ENCODE measurements at places on chromosomes 5 and 9.
A peak's percentile ranks its signal among the peaks of the same experiment; 100 is the strongest.

DNA sequence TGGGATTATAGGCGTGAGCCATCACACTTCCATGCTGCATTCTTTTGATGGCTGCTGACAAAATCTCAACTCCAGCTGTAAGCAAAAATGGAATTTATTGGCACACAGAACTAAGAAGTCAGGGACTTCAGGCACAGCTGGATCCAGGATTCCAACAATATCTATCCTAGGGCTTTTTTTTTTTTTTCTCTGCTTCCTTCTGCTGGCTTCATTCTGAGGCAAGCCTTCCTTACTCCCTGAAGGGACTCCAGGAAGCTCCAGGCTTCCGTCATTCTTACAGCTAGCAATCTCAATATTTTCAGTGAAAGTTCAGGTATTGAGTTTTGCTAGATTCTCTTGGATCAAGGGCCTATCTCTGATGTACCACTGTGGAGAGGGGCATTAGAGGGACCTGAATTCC lies 66.1 kb downstream of the GALNT12 start:
- no peak for DNase-seq

- no peak for DNase-seq
Observed at GRCh38 chr5:7852542-7852941, 1.6 kb upstream of the CFAP90 start.

GRCh38 chr9:99105152-99106043 lies 485 bp downstream of the TGFBR1 start:
- peak; percentile 93 for DNase-seq

- no peak for DNase-seq
Observed at GRCh38 chr9:120857481-120857880, 14.8 kb upstream of the PSMD5 start.

GRCh38 chr5:15522187-15522520 lies 22.2 kb downstream of the FBXL7 start:
- DNase-seq = no peak

DNA sequence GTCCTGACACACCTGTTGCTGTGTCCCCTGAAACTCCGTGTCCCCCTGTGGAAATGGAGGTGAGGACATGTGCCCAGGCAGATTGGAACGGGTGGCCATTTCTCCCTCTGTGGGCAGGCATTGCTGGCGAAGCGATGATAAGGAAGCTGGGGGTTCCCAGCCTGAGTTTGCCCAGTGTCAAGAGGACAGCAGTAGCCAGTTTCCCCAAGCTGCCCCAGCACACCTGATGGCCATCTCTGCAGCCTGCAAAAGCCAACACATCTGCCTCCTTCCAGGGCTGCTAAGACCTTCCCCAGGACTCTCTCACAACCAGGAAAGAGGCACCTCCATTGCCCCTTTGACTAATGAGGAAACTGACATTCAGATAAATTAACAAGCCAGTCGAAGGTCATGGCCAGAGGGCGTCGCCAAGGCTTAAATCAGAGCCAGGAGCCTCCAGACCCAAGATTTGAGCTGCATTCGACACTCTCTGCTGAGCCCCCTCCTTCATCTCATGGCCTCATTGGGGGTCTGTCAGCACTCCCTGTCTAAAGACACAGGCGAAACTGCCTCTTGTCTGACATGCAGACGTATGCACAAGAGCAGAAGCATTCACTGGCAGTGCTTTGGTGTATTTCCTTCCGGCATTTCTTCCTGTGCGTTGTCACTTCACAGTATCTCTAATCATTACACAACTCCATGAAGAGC lies 10.4 kb upstream of the WNK2 start:
- DNase-seq = no peak

DNA sequence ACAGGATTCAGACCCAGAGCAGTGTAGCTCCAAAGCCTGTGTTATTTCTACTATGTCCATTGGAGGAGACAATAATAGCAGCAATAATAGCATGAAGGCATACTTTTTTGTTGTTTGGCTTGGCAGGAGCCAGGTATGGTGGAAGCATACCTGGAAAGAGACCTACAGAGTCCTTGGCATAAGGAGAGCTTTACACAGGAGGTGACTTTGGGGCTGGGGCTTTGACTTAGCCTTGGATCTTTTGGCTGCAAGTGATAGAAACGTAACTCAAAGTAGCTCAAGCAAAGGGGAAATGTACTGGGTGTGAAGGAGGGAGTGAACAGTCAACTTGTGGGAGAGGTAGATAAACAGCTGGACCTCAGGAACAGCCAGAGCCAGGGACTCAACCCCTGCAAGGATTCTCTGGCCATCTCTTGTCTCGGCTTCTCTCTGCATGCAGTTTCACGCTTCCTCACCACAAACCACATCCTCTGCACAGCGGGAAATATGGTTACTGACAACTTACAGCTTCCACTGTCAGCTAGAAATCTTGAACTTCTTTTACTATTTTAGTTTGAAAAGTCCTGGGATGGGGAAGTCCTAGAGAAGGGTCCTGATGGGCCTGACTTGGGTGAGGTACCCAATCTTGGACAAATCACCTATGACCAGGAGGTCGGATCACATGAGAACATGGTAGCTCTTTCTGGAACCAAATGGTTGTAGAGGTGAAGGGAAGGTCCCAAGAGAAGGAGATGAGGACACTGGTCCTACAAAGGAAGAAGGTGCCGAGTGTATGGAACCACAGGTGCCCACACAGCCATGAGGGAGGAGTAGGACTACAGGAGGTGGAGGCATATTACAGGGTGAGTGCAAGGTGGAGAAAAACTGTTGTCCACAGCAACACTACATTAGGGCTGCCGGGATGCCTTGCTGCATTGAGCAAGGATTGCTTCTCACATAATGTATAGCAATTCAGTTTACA lies 47.0 kb upstream of the TGFBR1 start:
- peak; percentile 54 for DNase-seq

DNA sequence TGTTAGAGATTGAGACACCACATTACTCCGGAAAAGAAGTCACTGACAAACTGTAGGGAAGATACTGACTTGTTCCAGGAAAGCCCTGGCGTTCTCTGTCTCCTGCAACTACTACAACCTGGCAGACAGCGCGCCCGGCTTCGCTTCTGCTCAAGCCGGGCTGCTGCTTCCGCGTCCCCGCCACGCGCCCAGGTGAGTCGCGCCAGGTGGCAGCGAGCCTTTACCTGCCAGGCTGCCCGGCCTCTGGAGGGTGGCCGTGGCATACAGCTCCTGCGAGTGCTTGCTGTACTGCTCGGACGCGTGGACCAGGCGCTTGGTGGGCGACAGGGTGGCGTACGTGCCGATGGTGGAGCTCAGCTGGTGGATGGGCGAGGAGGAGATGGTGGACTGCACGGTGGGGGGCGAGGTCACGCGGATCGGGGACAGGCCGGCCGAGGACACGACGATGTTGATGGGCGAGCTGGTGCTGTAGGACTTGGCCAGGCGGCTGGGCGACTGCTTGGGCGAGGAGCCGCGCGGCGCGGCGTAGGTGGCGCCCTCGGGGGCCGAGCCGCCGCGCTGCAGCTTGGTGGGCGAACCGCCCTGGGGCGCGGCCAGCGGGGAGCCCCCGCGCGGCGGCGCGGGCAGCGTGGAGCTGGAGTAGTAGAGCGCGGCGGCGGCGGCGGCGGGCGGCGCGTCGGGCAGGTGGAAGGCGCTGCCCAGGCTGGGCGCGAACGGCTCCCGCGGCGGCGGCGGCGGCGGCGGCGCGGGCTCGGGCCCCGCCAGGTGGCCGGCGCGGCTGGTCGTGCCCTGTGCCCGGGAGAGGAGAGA lies 519.6 kb downstream of the CTNND2 start:
- peak; percentile 12 for DNase-seq

GRCh38 chr5:124633209-124633608 lies 113.2 kb downstream of the ZNF608 start:
- no peak for DNase-seq

DNA sequence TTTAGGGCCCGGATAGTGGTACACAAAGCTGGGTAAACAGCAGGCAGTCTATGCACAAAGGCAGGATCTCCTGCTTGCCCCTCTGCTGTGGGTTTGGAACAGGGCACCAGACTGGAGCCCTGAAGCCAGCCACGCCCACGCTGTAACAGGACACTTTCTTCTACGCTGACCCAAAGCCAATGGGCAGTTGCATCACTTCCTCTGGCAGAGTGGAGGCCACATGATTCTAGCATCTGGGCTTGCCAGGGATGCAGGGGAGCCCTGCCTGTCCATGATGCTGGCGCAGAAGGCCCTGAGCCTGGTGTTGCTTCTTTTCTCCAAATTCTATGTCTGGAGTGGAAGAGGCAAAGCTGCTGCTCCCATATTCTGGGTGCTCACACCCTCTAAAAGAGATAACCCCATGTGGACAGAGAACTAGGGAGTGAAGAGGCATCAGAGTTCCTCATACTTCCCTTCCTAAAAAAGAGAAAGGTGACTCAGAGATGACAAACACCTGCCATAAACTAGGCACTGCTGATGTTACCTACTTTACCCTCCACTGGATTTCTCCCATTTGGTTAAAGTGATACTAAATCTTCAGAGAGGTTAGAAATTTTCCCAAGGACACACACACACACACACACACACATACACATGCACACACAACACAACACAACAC lies 260.3 kb upstream of the KLF4 start:
- DNase-seq = no peak

- no peak for DNase-seq
Observed at GRCh38 chr5:104119529-104119928, 556.9 kb upstream of the NUDT12 start.

GRCh38 chr9:18359335-18359734 lies 114.6 kb upstream of the ADAMTSL1 start:
- no peak for DNase-seq

DNA sequence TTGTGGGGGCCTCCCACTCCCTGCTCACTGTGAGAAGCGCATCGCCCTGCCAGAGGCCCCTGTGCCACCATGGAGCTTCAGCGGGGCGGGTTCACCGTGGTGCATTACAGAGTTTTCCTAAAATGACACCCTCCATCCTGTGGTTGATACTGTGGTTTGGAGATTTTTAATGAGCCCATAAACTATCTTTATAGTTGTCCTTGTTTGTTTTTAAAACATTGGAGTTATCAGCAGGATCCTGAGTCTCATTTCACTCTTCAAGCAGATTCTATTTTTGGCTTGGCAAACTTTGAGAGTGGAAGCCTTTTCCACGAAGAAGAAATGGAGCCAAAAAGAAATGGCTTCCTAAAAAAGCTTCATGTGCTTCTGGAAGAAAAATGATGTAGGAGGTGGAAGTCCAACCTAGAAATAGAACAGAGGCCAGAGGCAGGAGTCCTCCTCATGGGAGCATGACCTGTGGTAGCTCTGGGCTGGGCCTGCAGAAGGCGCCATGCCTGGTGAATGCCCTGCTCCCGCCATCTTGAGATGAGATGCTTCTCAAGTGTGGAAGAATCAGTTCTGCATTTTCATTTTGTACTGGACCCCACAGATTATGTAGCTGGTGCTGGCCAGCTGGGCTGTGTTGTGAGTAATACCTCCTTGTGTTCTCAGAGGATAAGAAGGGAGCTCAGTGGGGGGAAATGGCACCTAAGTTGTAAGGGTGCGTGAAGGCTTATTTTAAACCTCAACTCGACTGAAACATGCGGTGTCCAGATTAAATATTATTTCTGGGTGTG lies 79.0 kb upstream of the RAI14 start:
- no peak for DNase-seq

GRCh38 chr9:122810306-122810946 lies 10.5 kb downstream of the OR1K1 start:
- DNase-seq = peak; percentile 78

DNA sequence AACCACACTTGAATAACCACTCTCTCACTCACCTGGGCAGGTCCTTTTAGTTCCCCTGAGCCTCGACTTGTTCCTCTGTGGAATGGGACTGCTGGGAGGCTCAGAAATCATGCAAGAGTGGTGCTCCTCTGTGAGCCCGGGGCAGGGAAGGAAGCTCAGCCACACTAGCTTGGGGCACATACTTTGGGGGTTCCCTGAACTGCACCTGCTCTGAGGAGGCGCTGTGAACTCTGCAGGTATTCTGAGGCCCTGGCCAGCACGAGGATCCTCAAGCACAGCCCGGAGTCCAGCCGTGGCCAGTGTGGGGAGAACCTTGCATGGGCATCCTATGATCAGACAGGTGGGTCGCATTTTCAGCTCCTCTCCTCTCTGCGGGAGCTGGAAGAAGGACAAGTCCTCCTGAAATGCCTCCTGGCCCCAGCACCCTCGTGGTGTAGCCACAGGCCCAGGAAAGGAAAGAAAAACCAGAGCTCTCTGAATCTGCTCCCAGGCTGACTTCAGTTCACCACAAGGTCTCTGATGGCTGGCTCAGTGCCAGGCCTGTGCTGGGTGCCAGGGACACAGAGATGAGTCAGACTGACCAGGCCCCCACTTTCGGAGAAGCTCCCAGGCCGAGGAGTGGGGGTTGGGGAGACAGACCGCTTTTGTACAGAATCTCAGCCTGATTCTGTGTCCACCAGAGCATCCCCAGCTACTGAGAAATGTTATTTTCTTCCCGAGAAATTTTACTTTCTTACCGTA lies 11.9 kb downstream of the GLIPR2 start:
- DNase-seq = peak; percentile 58

Measured in GM20000 (cell line).